Immature natural killer cell (primary cell): ENCODE measurements at places on chromosomes 6 and 20. TPM values are rescaled to one million over a fixed set of nuclear protein-coding genes. Genes with fewer than 3 reads are reported as not detected.
A peak's percentile ranks its signal among the peaks of the same experiment; 100 is the strongest.

GRCh38 chr6:139109558-139109957 lies 25.3 kb upstream of the HECA start:
- no peak for DNase-seq

GRCh38 chr20:46400253-46400652 lies 6.2 kb downstream of the ELMO2 start:
- no peak for DNase-seq

- DNase-seq = no peak
These were observed 77.8 kb upstream of the L3MBTL3 start for GRCh38 chr6:129940454-129941195.

DNA sequence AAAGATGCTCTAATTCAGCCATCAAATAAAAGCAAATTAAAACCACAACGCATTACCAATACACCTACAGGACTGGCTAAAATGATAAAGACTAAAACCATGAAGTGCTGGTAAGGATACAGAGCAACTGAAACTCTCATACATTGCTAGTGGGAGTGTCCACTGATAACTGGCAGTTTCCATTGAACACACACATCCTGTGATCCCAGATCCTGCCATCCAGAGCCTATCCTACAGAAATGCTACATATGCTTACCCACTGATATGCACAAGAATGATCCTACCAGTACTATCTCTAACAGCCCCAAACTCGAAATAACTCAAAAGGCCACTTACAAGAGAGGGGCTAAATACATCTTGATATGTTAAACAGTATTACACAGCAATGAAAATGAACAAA lies 81.0 kb downstream of the FYN start:
- DNase-seq = no peak

GRCh38 chr20:35711588-35712209 lies 12.5 kb downstream of the ROMO1 start:
- DNase-seq = no peak

GRCh38 chr20:42212391-42212790 lies 594.2 kb upstream of the CHD6 start:
- no peak for DNase-seq

- DNase-seq = no peak
These were observed 13.0 kb upstream of the ABHD16B start for GRCh38 chr20:63848003-63848911.

GRCh38 chr20:48058611-48059559 lies 273.6 kb upstream of the SULF2 start:
- no peak for DNase-seq

- no peak for DNase-seq
These were observed 82.2 kb downstream of the SNAP25 start for GRCh38 chr20:10300582-10301446.

GRCh38 chr6:131199568-131200272 lies 64.5 kb downstream of the AKAP7 start:
- DNase-seq = peak; percentile 87

DNA sequence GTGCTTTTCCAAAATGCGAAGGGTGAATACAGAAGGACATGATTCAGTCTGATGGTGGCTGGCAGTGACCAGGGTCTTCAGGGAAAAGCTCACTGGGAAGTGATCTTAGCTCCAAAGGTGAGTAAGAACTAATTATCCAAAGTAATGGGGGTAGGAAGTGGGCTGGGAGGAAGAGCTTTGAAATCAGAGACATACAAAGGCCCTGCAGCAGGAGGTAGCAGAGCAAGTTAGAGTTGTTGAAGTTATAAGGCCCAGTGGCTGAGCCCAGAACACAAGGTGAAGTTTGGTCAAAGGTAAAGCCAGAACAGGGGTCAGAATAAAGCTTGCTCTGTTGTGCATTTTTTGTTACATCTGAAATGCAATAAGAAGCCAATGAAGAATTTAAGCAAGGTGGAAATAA lies 81.2 kb downstream of the PLCB1 start:
- no peak for DNase-seq

DNA sequence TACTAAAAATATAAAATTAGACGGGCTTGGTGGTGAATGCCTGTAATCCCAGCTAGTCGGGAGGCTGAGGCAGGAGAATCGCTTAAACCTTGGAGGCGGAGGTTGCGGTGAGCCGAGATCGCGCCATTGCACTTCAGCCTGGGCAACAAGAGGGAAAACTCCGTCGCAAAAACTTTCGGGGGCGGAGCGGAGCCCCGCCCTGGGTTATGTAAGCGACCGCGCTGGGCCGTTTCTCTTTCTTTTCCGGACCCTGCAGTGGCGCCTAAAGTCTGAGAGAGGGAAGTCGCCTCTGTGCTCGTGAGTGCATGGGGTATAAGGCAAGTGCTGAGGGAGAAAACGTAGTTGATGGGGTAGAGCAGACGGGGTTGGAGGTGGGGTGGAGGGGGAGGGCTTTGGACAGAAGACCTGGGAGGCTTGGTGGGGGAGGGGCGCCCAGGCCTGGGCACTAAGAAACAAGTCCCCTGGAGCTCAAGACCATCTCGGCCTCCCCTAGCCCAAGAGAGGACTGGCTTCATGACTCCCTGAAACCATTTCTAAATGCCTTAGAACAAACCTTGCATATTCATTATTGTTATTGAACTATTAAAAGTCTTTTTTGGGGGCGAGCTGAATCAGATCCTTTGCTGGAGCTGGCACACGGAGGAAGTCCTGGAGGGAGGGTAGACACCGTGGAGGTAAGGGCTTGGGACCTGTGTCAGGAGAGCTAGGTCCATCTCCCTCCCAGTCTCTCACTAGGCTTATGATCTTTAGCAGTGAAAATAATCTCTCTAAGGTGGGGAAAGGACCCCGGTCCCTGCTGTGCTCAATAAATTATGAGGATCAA lies 2.7 kb upstream of the MICA start:
- DNase-seq = peak; percentile 61

DNA sequence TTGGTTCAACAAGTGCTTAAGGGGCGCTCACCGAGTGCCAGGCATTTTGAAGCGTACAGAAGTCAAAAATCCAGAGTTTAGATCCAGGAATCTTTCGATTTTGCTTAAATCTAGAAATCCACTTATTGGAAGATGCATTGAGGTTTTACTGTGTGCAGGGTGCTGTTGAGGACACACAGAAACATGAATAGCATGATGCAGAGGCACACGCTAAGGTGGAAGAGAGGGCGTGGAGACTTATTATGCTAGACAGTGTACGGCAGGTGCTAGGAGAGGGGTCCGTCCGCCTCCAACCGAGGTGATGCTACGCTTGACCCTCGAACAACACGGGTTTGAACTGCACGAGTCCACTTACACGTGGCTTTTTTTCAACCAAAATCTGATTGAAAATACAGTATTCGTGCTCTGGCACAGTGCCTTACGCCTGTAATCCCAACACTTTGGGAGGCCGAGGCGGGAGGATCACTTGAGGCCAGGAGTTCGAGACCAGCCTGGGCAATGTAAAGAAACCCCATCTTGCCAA lies 1.0 kb upstream of the KIF13A start:
- DNase-seq = no peak

Gene SLC17A2
- not detected for polyA plus RNA-seq

Gene CASS4
- polyA plus RNA-seq = 5.5 TPM

Gene SLC22A2
- polyA plus RNA-seq = not detected

Gene PET117
- 42.4 TPM for polyA plus RNA-seq

Gene ADAM33
- polyA plus RNA-seq = not detected
